Type B pancreatic cell (in vitro differentiated cells): ENCODE measurements at places on chromosomes 12 and 14.

GRCh38 chr14:50835280-50835679 is 4.3 kb upstream of the NIN start:
- no peak for DNase-seq

DNA sequence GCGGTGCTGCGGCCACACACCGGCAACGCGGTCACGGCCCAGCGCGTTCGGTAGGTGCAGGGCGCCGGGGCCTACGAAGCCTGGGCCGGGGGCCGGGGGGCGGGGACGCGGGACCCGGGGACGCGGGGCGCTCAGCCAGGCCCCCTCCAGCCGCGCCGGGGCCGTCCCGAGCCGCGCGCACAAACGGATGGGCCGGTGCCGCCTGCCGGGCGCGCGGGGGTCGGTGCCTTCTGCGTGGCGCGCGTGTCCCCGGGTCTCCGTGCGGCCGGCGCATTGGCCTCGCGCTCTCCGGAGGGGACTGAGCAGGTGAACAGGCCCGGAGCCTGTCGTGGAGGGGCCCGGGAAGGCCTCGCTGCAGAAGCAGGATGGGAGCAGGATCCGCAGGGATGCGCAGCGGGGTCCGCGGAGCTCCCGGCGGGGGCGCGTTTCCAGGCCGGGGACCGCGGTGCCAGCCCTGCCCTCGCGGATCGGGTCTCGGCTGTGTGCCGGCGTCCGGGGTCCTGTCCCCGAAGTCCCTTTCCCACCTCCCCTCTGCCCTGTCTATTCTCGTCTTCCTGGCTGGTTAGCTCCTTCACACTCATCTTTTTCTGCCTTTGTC is 421 bp downstream of the GLT1D1 start:
- no peak for DNase-seq

DNA sequence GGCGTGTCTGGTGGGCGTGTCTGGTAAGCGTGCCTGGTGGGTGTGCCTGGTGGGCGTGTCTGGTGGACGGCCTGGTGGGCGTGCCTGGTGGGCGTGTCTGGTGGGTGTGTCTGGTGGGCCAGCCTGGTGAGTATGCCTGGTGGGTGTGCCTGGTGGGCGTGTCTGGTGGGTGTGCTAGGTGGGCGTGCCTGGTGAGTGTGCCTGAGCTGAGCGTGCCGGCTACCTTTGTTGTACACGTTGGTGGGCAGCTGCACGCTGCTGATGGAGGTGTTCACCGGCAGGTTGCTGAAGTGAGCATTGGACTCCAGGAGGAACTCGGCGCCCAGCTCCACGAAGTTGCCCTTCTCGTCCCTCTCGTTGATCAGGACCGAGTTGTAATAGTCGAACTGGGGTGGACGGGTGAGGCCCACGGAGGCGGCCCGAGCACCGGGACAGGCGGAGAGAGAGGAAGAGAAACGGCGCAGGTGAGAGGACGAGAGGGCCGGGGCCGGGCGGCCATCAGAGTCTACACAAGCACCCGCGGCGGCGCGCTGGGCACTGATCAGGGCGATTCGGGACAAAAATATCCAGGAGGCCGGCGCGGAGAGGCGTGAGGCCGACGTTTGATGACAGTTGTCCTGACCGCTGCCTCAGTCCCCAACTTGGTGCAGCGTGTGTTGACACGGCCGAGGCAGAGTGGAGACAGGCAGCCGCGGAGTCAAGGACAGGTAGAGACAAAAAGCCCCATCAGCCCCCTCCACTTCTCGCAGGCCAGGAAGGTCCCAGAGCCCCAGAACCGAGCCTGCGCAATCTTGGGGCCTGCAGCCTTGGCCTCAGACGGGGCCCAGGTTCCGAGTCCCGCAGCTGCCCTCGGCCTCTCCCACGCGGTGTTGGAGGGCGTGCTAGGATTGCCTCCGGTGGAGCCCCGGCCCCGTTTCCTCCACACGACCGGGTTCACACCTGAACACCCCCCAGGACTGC is 10.5 kb downstream of the CACNA2D4 start:
- peak; percentile 66 for DNase-seq

DNA sequence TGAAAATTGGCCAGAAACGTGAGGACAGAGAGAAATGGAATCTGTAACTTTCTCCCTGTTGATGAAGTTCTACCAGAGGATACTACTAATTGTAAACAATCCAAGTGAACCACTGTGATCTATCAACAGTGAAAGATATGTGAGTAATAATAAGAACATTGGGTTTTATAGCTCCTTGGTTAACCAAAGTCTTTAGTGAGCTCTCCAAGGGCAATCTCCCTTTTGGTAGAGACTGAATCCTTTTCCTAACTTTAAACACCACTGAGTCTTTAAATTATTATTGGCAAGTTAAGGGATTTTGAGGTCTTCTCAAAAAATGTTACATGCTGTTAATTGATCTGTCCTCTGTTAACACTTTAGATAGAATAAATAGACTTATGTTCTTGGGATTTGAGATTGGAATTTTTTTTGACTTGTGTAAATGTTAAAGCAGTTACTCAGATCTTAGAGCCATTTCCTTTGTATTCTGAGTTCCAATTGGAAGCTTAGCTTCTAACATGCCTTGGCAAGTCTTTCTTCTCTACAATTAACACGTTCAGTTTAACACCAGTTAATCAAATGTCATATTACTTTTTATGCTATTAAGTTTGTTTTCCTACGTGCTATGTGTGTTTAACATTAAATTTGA is 338.2 kb upstream of the DDHD1 start:
- DNase-seq = no peak

GRCh38 chr12:121618659-121619233 is 7.6 kb upstream of the ORAI1 start:
- DNase-seq = no peak

- no peak for DNase-seq
Measured at GRCh38 chr14:26138764-26139445, 458.9 kb downstream of the NOVA1 start.

GRCh38 chr12:123121670-123122069 is 29.2 kb downstream of the PITPNM2 start:
- no peak for DNase-seq

DNA sequence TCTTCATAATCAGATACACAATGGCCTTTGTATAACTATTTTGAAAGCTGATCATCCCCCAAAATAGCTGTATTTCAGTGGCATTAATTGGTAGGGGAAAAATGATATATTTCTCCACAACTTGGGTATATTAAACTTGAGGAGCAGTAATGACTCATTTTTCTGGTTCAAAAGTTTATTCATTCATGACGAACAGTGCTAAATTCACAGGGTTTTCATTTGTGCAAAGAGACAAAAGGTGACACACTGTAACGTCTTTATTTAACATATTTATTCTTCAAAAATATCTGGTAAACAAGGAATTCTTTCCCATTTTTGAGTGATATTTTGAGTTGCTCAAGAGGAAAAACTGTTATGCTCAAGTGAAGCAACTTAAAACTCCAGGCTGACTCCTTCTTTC is 415.5 kb upstream of the SOX5 start:
- DNase-seq = no peak

DNA sequence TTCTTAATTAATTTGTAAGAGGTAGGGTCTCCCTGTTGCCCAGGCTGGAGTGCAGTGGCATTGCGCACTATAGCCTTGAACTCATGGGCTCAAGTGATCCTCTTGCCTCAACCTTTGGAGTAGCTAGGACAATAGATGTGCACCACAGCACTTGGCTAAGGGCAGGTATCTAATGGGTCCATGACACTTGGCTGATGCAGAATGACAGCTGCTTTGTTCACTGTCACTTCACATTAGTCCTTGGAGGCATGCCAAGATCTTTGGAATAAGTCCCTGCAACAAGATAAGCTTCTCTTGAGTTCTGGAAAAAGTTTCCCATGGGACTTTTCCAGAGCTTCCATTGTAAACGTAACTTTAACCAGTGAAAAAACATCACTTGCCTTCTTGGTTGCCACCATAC is 23.4 kb downstream of the COQ6 start:
- no peak for DNase-seq

- DNase-seq = no peak
Measured at GRCh38 chr12:62632411-62632918, 165.8 kb downstream of the MON2 start.

- no peak for DNase-seq
Measured at GRCh38 chr12:9782547-9783382, 22.1 kb upstream of the CD69 start.
